ENCODE measurements at places on chromosomes 5 and 9.

- no peak overlapping the region for H3K27ac ChIP-seq
- no peak overlapping the region for H3K4me3 ChIP-seq
- H3K27me3 ChIP-seq, result peaks cover 66% of the 10 kb centered on the region
- H3K36me3 ChIP-seq, result no peaks in the 10 kb centered on the region
- H3K4me1 ChIP-seq, result peaks cover 9% of the 10 kb centered on the region
Measured at GRCh38 chr9:130433168-130433946, 11.4 kb upstream of the ASS1 start.

- peak; percentile 90 for DNase-seq
- H3K36me3 ChIP-seq, result no peaks in the 10 kb centered on the region
- H3K27me3 ChIP-seq, result peaks cover 21% of the 10 kb centered on the region
- H3K4me1 ChIP-seq, result peaks cover 44% of the 10 kb centered on the region
- peak overlapping the region; percentile 73 for H3K27ac ChIP-seq
Measured at GRCh38 chr9:89602978-89603766, 1.6 kb upstream of the GADD45G start.

DNA sequence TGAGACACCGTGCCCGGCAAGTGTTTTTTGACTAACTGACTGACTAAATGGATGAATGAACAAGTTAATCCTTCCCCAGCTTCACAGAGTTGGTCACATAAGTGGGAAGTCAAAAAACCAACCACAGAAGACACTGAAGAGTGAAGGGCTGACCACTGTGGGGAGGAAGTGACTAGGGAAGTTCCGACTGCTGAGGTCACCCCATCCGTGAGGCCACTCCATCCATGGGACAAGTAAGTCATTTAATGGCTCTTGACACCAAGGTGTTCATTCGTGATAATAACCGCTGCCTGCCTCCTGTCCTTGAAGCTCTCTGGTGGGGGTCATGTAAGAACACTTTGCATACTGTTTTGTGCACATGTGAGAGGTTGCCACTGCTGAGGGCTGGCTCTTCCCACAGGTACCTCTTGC lies 22.2 kb upstream of the CXCL14 start:
- H3K27ac ChIP-seq, result no peak overlapping the region
- H3K27me3 ChIP-seq, result peaks cover 13% of the 10 kb centered on the region
- no peak overlapping the region for H3K4me3 ChIP-seq
- H3K36me3 ChIP-seq, result no peaks in the 10 kb centered on the region
- no peak for DNase-seq

DNA sequence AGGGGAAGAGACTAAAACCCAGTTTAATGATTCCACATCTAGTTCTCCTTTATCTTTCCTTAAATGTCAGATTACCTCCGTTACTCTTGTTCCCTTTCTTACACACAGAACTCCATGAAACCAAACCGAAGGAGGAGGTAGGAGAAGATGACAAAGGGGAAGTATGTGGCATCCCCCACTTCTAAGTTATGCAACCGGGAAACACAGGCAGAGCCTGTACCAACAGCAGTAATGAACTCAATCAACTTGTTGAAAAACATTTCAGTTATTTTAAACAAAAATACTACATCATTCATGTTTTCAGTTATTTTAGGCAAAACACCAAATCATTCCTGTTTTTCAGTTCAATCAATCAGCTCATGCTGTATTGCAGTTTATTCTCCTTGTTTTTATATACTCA lies 101.8 kb downstream of the PCSK1 start:
- H3K36me3 ChIP-seq, result no peaks in the 10 kb centered on the region
- no peak overlapping the region for H3K4me3 ChIP-seq
- peaks cover 16% of the 10 kb centered on the region for H3K4me1 ChIP-seq
- no peak overlapping the region for H3K27ac ChIP-seq
- peaks cover 41% of the 10 kb centered on the region for H3K27me3 ChIP-seq

GRCh38 chr5:81773574-81773973 lies 22.7 kb upstream of the SSBP2 start:
- peaks cover 13% of the 10 kb centered on the region for H3K4me1 ChIP-seq
- no peak overlapping the region for H3K27ac ChIP-seq
- no peaks in the 10 kb centered on the region for H3K27me3 ChIP-seq
- no peaks in the 10 kb centered on the region for H3K36me3 ChIP-seq

DNA sequence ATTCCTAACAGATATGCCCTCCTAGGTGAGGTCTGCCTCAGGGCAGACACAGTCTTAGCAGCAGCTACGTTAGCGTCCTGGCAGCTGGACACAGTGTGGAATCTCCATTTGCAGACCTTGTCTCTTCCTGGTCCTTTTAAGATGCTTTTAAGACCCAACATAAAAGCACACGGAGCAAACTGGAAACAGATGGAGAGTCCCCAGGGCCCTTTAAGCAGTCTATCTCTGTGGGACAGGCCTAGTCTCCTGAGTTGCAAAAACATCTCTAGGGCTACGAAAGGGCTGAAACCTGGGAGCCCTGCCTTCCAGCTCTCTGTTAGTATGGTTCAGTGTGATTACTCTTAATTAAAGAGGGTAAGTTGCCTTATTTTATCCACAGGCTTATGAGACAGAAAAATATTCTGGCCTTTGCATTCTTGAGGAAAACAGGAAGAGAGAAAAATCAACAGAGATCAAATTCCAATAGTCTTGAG lies 66.0 kb upstream of the GNA14 start:
- peaks cover 33% of the 10 kb centered on the region for H3K4me1 ChIP-seq
- H3K36me3 ChIP-seq, result peaks cover 4% of the 10 kb centered on the region
- H3K27me3 ChIP-seq, result no peaks in the 10 kb centered on the region
- no peak overlapping the region for H3K4me3 ChIP-seq
- H3K27ac ChIP-seq, result no peak overlapping the region
- no peak for DNase-seq

GRCh38 chr9:131736431-131736830 lies 3.4 kb downstream of the RAPGEF1 start:
- peaks cover 73% of the 10 kb centered on the region for H3K4me1 ChIP-seq
- H3K27me3 ChIP-seq, result no peaks in the 10 kb centered on the region
- DNase-seq, result no peak
- H3K27ac ChIP-seq, result peak overlapping the region; percentile 96
- H3K36me3 ChIP-seq, result peaks cover 53% of the 10 kb centered on the region

DNA sequence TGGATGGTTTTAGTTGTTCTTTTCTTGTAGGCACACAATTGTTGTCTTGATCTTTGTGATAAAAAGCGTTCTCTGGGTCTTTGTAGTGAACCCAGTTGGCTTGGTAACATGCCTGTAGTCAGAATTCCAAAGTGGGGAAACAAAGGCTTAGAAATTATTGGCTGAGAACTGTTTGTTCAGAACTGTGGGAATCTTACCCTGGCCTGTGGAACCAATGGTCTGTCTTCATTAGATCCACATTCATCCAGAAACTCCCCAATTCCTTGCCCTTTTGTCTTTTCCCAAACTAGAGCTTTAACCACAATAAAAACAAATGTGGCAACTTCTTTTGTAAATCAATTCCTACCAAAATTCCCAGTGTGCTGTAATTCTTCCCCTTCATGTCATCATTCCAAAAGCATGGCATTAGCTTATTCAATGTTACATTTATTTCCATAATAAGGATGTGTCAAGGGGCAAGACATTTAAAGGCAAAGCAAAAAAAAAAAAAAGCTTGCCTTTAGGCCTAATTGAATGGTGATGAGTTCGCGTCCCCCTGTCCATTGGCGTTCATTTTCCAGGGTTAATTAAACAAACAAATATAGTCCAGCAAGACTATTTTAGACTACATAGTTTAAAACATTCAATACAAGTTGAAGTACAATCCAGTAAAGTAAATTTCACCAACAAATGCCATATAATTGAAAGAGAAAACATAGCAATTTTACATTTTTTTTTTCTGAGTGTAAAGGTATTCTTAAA lies 249.8 kb upstream of the ZNF608 start:
- no peak overlapping the region for H3K4me3 ChIP-seq
- H3K27ac ChIP-seq, result no peak overlapping the region
- H3K4me1 ChIP-seq, result no peaks in the 10 kb centered on the region
- no peak for DNase-seq
- no peaks in the 10 kb centered on the region for H3K36me3 ChIP-seq
